ENCODE measurements at places on chromosomes 13 and 19. TPM values are rescaled to one million over a fixed set of nuclear protein-coding genes. Genes with fewer than 3 reads are reported as not detected.

Gene TPTE2
- total RNA-seq, result not detected

Gene EDDM13
- not detected for total RNA-seq

Gene PEG3
- total RNA-seq, result 8.0 TPM

Gene SOX1
- total RNA-seq, result not detected

Gene CGB8
- not detected for total RNA-seq

Gene CCDC70
- total RNA-seq, result not detected

Gene ZNF98
- total RNA-seq, result 4.9 TPM

Gene CEACAM8
- not detected for total RNA-seq

Gene CDC34
- 63.9 TPM for total RNA-seq

Gene SPINT2
- 13.6 TPM for total RNA-seq

Gene LILRA6
- 6.0 TPM for total RNA-seq

Gene LRG1
- 0.88 TPM for total RNA-seq

Gene ICAM3
- 25.3 TPM for total RNA-seq

Gene SIGLEC6
- 1.0 TPM for total RNA-seq

Gene SCEL
- total RNA-seq, result 0.15 TPM

Gene TFPT
- 14.0 TPM for total RNA-seq

Gene ENOX1
- 2.0 TPM for total RNA-seq

Gene PRKCG
- total RNA-seq, result not detected

Gene WDR62
- 18.1 TPM for total RNA-seq

Gene TUBA3C
- total RNA-seq, result not detected

Gene EPS8L1
- 2.2 TPM for total RNA-seq

Data from left cardiac atrium (tissue), 4 donors.